Activated CD4-positive, alpha-beta T cell treated with anti-CD3 and anti-CD28 coated beads for 36 hours (primary cell): ENCODE measurements at places on chromosomes 4 and X. TPM values are rescaled to one million over a fixed set of nuclear protein-coding genes. Genes with fewer than 3 reads are reported as not detected.

GRCh38 chr4:124666496-124666895, 46.0 kb downstream of the ANKRD50 start:
- no peak for DNase-seq
- no peak overlapping the region for H3K4me3 ChIP-seq
- H3K36me3 ChIP-seq = peaks cover 2% of the 10 kb centered on the region

DNA sequence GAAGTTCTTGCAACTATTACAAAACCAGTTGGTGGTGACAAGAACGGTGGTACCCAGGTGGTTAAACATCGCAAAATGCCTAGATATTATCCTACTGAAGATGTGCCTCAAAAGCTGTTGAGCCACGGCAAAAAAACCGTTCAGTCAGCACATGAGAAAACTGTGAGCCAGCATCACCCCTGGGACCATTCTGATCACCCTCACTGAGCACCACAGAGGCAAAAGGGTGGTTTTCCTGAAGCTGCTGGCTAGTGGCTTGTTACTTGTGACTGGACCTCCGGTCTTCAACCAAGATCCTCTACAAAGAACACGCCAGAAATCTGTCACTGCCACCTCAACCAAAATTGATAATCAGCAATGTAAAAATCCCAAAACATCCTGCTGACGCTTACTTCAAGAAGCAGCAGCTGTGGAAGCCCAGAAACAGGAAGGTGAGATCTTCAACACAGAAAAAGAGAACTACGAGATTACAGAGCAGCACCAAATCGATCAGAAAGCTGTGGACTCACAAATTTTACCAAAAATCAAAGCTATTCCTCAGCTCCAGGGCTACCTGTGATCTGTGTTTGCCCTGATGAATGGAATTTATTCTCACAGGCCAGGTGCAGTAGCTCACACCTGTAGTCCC, 21.4 kb upstream of the SLC10A6 start:
- DNase-seq = no peak
- H3K27me3 ChIP-seq = peaks cover 2% of the 10 kb centered on the region
- H3K4me3 ChIP-seq = no peak overlapping the region
- H3K36me3 ChIP-seq = no peaks in the 10 kb centered on the region

- no peaks in the 10 kb centered on the region for H3K27me3 ChIP-seq
- H3K36me3 ChIP-seq = no peaks in the 10 kb centered on the region
- H3K4me1 ChIP-seq = no peaks in the 10 kb centered on the region
Observed at GRCh38 chr4:92599044-92599443, 295.3 kb downstream of the GRID2 start.

GRCh38 chrX:68992821-68993397, 164.1 kb downstream of the EFNB1 start:
- H3K4me1 ChIP-seq = no peaks in the 10 kb centered on the region
- no peaks in the 10 kb centered on the region for H3K36me3 ChIP-seq
- DNase-seq = no peak

DNA sequence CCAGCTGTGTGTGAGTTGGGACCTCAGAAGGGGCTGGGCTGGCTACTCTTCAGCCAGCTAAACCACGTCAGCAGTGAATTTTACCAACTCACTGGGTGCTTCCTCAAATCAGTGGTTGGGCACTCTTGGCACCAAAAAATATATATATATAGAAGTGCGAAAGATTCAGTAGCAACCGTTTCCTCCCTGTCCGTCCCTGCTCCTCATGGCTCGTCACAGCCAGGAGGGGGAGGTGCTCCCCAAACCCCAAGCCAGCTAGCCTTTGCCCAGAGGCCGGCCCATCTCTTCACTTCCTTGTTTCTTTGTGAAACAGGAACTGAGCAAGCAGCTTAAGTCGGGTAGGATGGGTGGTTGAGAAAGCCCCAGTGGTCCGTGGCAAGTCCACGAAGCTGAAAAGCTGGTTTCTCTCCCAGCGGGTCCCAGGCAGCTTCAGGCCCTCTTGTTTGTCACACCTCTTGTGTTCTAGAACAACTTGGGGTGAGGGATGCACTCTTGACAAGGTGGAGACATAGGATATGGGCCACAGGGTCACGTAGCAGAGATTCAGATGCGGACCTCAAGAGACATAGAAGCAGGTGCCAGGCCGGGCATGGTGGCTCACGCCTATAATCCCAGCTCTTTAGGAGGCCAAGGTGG, 6.8 kb upstream of the SASH3 start:
- H3K27me3 ChIP-seq = no peaks in the 10 kb centered on the region
- peaks cover 74% of the 10 kb centered on the region for H3K4me1 ChIP-seq
- peak overlapping the region; percentile 41 for H3K4me3 ChIP-seq
- H3K36me3 ChIP-seq = no peaks in the 10 kb centered on the region

DNA sequence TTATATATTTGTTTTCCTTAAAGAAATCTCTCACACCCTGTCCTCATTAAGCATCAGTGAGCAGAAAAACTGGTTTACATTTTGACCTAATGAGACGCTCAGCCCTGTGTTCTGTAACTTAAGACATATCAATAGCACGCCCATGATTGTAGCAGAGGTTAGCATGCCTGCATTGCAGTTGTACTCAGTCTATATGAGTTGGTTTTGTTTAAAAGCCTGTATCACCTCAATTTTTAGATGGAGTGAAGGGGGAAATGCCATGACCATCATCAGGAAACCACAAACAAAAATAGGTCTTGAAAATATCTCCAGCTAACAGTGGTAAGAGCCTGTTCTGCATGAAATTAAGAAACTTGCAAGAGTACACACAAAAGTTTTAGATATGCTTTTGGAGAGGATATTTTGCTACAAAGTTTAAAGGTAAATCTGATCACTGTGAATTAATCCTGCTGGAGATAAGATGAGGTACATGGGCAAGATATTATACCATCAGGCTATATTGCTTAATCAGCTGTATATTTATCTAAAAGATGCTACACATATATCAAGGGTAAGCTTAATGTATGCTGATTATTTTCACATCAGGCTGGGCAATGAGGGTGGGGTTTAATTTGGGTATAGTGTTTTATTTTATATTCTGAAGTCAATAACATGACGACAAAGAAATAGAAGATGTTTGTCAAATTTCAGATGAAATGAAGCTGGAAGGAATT, 13.1 kb upstream of the COQ2 start:
- no peak for DNase-seq
- no peaks in the 10 kb centered on the region for H3K27me3 ChIP-seq
- no peak overlapping the region for H3K4me3 ChIP-seq
- H3K36me3 ChIP-seq = peaks cover 5% of the 10 kb centered on the region
- peaks cover 10% of the 10 kb centered on the region for H3K4me1 ChIP-seq

OFD1 gene
- 32.4 TPM for total RNA-seq

HTN3 gene
- not detected for total RNA-seq
